ENCODE measurements at places on chromosomes 16 and 17.

GRCh38 chr17:3890082-3890877, 2.6 kb downstream of the CAMKK1 start:
- no peak for DNase-seq

- no peak for DNase-seq
Observed at GRCh38 chr17:34926661-34927060, 34.6 kb downstream of the CCT6B start.

DNA sequence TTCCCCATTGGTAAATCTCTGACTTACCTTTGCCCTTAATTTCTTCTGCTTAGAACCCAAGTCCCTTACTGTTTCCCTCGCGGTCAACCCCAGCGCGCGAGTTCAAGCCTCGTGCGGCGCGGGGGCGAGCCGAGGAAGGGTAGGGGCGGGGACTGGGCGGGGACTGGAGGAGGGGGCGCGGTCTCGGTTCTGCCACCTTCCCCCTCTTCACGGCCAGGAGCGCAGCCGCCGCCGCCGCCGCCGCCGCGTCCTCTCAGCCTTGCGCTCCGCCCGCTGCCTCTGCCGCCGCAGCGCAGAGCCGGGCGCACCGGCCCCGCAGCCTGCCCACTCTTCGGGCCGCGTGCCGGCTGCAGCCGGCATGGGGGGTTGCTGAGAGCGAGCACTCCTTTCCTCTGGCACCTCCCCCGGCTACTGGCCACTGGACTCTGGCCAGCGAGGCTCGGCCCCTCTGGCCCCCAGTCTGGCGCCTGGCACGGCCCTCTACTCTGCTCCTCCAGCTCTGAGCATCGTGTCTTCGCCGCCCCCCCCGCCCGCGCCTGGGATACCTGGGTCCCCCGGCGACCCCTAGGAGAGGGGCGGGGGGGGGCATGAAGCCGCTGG, at the start of gene RAPGEFL1:
TSS of gene RAPGEFL1 (plus strand) at position 196 of the 600 bp plus-strand sequence. CDS start at position 588, 392 bp downstream.
- peak; percentile 66 for DNase-seq

DNA sequence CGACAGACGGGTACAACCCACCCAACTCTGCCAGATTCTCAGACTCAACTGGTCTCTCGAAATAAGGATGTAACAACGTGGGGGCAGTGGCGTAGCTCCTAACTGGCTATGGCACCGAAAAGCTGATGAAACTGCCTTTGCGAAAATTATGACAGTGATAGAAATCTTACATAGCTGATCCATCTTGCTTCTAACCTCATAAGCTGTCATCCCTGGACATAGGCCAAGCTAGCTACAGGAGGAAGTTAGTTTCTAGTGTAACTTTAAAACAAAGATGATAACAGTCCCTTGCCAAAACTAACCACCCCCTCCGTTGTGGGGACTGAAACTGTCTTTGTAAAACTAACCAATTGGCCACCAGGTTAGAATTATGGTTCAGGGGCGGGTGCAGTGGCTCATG, 220.1 kb downstream of the SLC39A11 start:
- no peak for DNase-seq

DNA sequence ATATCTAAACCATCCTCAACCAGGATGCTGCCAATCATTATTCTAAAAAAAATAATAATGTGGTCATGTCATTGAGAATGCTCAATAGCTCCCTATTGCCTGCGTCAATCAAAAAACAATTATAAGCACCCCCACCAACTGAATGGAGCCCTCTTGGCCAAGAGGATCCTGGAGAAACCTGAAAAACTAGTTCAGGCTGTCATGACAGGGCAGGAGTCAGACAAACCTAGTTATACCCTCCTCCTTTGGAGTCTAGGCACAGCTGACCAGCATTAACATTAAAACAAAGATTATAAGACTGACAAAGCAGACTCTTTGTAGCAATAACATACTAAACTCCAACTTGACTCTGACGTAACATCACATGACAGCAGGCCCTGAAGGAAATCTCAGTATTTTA, 119.2 kb upstream of the CCL2 start:
- DNase-seq: no peak

GRCh38 chr16:73617738-73618137, 569.8 kb upstream of the ZFHX3 start:
- no peak for DNase-seq
